ENCODE measurements at places on chromosomes 5 and 9. TPM values are rescaled to one million over a fixed set of nuclear protein-coding genes. Genes with fewer than 3 reads are reported as not detected.

DNA sequence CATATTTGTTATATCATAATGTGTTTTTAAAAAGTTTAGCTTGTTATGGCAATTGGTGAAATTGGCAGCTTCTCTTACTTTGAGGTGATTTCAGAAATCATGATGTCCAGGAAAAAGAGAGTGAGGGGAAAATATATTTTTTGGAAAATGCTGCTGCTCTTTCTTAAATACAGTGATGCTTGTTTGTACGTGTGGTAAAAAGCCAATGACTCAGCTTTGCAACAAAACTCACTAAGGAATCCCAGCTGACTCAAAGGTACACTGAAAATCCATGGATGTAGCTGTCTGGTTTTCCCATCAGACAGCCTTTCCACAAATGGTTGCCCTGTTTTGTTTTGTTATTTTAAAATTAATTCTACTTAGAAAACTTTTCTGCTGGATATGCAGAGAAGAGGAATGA lies 306.4 kb upstream of the PAPPA start:
- DNase-seq: no peak

Gene IFNA21
- polyA plus RNA-seq: not detected

Gene PNPLA7
- polyA plus RNA-seq: 1.6 TPM

GRCh38 chr9:6132650-6133049 lies 83.0 kb upstream of the IL33 start:
- no peak for DNase-seq

Gene ACER2
- polyA plus RNA-seq: 25.8 TPM

DNA sequence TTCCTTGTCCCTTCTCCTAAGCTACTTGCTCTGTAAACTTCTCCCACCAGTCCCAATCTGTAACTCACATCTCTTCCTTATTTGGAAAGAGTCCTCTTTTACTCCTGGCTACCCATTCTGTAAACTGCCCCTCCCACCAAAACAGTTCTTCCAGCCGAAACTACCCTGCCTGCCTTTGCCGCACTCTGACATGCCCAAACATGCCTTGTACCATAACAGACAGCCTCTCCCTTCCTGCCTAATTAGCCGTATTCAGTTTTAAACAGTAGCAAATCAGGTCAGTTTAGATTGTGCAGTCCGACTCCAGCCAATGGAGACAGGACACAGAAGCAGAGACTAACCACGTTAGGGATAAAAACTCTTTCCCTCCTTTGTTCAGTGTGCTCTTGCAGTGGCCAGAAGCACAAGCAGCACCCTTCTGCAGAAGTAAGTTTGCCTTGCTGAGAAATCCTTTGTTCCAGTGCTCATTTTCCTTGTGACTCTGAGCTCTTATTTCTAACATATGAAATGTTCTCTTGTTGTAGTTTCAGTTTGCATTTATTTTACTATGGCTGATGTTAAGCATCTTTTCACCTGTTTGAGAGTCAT lies 5.4 kb upstream of the GLT6D1 start:
- DNase-seq: no peak

DNA sequence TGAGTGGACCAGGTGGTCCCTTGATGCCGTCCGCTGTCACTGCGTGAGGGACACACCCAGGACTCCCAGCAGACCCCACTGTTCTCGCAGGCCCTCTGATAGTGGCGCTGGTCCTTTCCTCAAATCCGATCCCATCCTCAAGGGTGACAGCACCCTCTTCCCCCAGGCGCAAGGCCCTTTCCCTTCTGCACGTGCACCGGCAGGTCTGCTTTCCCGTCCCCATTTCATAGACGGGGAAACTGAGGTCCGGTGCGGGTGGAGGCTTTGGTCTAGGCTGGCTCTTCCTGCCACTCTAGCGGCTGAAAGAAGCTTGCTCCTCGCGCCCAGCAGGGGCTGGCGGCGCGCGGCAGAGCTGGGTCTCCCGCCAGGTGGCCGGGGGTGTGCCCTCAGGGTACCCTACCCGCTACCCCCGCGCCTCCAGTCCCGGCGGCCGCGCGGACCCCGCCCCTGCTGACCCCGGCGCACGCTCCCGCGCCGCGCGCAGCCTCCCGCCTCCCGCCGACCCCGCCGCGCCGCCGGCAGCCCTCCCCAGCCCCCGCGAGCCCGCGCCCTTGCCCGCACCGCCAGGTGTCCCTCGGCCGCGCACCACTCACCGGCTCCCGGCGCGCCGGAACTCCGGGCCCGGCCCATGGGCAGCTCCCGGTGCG lies 453 bp downstream of the RASGEF1C start:
- DNase-seq: no peak

DNA sequence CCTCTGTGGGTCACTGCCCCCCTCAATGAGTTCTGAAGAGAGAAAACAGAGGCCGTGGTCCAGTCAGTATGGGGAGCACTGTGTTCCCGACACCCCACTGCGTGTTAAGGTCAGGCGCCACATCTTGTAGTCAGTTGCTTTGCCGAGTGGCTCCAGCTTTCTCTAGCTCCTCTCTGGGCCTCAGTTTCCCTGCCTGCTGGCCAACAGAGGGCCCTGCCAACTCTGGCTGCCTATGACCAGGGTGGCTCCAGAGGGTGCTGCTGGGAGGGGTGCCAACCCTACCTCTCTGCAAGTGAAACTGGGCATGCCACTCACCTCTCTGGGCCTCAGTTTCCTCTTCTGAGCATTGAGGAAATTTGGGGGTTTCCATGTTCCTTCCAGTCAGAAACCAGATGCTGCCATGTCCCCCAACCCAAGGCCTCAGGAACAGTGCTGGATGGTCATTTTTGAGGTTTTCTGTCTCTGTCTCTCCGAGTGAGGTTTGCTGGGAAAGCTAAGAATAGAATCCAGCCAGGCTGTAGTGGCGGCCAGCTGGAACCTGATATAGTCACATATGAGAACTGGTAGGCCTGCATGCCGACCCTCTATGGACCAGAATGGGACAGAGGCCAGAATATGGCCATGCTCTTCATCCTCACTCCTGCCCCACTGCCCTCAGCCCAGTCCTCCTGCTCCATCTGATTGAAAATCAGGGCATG lies 132.1 kb downstream of the PHF2 start:
- DNase-seq: no peak

- no peak for DNase-seq
These were observed 31.0 kb upstream of the ZFR start for GRCh38 chr5:32475334-32476097.

DNA sequence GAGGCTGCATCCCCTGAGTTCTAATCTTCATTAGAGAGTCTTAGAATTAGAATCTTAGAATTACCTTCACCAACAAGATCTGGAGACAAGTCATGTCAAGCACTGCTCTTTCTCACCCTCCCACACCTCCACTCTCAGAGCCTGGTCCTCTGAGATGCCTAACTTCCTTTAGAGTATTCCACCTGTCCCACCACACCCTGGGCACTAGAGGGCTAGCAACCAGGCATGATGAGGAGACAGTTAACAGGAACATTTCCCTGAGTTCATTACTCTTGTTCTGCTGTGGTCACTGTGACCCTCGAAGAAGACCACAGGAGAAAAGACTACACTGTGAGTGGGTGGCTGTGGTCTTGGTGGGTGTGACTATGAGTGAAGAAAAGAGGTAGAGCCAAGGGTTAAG lies 25.2 kb upstream of the MAP1B start:
- no peak for DNase-seq

DNA sequence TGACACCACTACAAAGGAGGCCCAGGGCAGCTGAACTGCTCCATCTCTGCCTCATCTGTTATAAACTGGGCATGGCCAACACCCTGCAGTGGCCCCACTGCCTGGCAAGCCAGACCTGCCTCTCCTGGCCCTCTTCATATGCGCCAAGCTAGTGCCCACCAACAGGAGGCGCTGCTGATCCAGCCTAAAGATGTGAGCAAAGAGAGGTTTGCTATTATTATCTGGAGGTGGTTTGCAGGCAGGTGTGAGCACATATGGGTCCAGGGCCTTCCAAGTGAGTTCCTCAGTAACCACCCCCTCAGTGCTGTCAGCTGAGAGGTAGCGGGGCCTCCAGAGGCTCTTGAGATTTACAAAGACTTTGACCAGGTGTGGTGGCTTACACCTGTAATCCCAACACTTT lies 232.2 kb downstream of the SYK start:
- no peak for DNase-seq

GRCh38 chr9:75133396-75133795 lies 45.1 kb downstream of the OSTF1 start:
- DNase-seq: no peak

Gene MGAT4B
- polyA plus RNA-seq: 206 TPM

DNA sequence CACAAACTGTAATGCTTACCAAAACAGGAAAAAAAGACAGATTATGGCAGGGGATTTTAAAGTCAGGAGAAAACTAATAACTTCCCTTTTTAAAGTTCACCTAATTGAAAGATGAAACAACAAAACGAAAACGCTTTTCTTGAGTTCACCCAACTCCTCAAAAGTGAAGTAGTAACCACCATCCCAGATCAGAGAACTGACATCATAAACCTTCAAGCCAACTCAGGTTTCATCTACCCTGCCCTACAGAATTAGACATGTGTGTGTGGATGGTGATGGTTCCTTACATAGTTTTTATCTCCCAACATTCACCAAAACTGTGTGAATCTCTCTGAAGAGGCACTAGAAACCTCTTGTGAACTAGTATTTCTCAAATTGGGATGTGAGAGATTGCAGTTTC lies 195.2 kb upstream of the PTGER4 start:
- DNase-seq: no peak

GRCh38 chr9:32787816-32788215 lies 4.5 kb downstream of the TMEM215 start:
- DNase-seq: no peak

Gene FOXD4L5
- polyA plus RNA-seq: 0.37 TPM

GRCh38 chr9:136444102-136444501 lies 4.5 kb upstream of the INPP5E start:
- DNase-seq: no peak

DNA sequence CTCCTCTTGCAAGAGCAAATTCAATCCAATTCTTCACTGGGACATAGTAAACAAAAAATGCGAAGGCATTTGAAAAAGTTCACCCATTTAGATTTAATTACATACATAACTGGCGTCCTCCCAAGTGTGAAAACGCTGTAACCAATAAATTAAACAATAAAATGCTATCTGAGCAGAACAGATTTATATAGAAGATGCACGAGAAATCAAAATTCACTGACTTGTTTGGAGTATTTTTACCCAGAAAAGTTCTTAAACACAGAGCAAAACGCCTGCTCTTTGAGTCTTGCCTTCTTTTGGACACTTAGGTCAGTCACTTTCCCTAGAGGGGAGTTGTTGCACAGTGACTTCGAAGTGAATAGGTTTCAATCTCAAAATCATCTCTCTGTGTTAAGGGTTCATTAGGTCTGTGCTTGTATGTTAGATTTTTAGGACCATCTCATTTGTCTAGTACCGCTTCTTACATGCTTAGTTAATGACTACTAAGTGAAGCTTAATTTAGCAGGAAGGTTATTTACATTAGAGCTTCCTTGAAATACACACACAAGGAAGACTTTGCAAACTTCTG lies 1.9 kb downstream of the ALDH1A1 start:
- no peak for DNase-seq

Gene MARVELD2
- 24.4 TPM for polyA plus RNA-seq

DNA sequence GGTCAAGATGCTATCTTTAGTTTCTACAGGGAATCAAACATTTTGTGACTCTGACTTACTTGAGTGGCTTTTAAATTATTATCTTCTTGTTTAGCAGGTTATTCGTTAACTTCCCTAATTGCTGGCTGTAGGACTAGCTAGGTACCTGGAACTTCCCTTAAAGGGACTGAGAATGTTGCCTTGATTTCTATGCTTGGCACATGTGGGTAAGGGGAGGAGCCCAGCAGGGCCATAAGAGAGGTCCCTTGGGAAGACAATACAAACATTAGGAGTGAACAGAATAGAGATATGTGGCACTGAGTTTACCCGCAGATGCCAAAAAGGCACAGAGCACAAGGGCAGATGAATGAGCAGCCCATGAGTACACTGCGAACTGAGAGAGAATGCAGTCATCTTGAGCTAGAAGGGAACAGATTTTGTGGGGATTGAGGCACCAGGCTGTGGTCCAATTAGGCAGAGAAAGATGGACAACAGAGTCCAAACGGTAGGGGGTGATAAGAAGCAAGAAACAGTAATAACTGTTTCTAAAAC lies 9.8 kb downstream of the CKMT2 start:
- DNase-seq: no peak

DNA sequence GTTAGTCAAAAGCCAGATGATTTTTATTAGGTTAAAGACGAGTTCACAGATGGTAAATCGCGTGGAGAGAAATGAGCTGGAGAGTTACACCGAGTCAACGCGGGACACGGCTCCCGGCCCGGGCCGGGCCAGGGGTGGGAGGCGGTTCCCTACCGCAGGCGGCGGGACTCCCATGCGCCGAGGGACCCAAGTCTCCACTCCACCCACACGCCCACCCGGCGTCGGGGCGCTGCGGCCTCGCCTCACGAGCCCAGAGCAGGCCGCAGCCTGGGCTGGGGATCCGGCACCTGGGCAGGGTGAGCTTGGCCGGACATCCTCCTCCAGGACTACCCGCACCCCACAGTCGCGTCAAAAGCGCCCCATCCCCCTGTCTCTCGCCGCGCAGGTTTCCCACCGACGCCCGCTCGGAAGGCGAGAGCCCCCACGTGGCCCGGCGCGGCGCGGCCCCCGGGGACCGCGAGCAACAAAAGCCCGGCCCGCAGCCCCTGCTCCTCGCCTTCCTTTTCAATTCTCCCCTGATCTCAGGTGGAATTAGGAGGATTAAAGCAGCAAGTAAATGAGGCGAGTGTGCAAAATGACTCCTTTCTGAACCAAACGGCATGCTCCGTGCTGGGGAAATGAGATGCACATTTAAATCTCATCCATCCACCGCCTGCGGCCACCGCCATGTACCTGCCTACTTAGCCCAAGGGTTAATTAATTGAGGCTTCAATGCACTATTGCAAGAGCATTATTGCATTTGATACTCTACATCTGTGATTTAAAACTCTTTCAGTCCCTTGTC lies 196.5 kb upstream of the TBCA start:
- DNase-seq: no peak

Gene NME5
- 24.4 TPM for polyA plus RNA-seq

Gene MEF2C
- polyA plus RNA-seq: 45.3 TPM

Gene CER1
- 0.43 TPM for polyA plus RNA-seq

- peak; percentile 26 for DNase-seq
These were observed 311.2 kb downstream of the TRIM32 start for GRCh38 chr9:116998305-116998704.

- no peak for DNase-seq
These were observed 2.5 kb downstream of the SH3PXD2B start for GRCh38 chr5:172451771-172452197.

DNA sequence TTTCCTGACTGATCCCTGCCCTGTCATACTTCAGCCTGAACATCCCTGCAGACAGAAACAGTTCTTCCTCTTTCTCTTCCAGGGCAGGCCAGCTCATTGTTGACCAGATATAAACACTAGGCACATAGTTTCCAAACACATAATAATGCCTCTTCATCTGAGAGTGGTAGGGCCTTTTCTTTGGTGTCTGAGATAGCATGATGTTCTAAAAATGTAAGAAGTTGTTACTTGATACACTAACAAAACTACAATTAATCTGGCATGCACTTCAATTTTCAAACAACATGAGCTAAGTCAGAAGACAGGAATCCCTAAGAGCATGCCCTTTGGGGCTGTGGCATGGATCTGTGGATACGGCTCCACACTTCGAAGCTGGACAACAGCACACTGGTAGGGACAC lies 246.6 kb downstream of the SPOCK1 start:
- no peak for DNase-seq

Gene LPAR1
- 27.4 TPM for polyA plus RNA-seq

Gene GABRA1
- not detected for polyA plus RNA-seq

Measured in right renal pelvis (tissue), 4 donors.